ENCODE measurements at places on chromosomes 3 and 15. TPM values are rescaled to one million over a fixed set of nuclear protein-coding genes. Genes with fewer than 3 reads are reported as not detected.

- DNase-seq, result no peak
Observed at GRCh38 chr3:141950572-141951493, 74.4 kb downstream of the ATP1B3 start.

- no peak for DNase-seq
Observed at GRCh38 chr15:65653341-65653740, 31.6 kb downstream of the SLC24A1 start.

GRCh38 chr15:87998630-87999029, 257.9 kb downstream of the NTRK3 start:
- DNase-seq, result no peak

Gene ACTRT3
- total RNA-seq, result 2.6 TPM

GRCh38 chr3:57048728-57049127, 11.7 kb upstream of the SPATA12 start:
- DNase-seq, result no peak
